Stimulated activated CD4-positive, alpha-beta T cell treated with anti-CD3 and anti-CD28 coated beads, Interleukin-4, amount 100 ng/mL, for 1 hour (primary cell): ENCODE measurements at places on chromosomes 5 and 9.
A peak's percentile ranks its signal among the peaks of the same experiment; 100 is the strongest.

GRCh38 chr9:77488439-77489126 lies 159.5 kb downstream of the GNA14 start:
- no peak for DNase-seq

DNA sequence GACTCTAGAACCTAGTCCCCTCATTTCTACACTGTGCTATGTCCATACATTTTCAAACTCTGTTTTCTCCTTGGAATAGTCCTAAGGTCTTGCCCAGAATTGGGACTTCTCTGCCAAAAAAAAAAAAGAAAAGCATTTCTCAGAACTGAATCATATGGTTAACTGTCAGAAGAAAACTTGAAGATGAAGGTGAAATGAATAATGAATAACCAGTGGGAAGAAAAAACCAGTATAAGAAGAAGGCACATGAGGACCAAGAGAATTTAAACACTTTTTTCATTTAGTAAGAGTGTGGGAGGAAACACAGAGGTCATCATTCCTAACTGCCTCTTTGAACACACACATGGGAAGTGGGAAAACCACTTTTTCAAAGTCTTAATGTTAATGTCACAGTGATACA lies 197.7 kb downstream of the PRELID2 start:
- DNase-seq: no peak

- no peak for DNase-seq
These were observed 10.3 kb downstream of the SEMA6A start for GRCh38 chr5:116564312-116564711.

GRCh38 chr5:156589946-156590216 lies 260.2 kb upstream of the PPP1R2B start:
- DNase-seq: no peak

DNA sequence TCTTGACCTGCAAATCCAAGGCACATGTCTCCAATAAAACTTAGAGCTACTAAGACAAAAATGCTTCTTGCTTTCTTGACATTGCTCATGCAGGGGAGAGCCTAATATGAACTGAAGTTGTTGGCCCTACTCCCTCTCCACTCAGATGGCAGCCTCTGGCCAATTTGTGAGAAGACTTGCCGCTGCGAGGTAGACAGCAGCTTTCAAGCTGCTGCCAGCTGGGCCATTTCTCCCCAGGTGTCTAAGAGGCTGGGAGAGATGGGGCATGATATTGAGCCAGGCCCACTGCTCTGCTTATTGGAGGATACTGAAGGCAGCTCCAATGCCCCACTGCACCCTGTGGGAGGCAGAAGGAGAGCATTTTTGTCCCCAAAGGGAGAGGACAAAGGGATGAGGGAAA lies 380.5 kb downstream of the RASEF start:
- DNase-seq: no peak

GRCh38 chr5:161190086-161190485 lies 338.1 kb upstream of the ATP10B start:
- DNase-seq: no peak

DNA sequence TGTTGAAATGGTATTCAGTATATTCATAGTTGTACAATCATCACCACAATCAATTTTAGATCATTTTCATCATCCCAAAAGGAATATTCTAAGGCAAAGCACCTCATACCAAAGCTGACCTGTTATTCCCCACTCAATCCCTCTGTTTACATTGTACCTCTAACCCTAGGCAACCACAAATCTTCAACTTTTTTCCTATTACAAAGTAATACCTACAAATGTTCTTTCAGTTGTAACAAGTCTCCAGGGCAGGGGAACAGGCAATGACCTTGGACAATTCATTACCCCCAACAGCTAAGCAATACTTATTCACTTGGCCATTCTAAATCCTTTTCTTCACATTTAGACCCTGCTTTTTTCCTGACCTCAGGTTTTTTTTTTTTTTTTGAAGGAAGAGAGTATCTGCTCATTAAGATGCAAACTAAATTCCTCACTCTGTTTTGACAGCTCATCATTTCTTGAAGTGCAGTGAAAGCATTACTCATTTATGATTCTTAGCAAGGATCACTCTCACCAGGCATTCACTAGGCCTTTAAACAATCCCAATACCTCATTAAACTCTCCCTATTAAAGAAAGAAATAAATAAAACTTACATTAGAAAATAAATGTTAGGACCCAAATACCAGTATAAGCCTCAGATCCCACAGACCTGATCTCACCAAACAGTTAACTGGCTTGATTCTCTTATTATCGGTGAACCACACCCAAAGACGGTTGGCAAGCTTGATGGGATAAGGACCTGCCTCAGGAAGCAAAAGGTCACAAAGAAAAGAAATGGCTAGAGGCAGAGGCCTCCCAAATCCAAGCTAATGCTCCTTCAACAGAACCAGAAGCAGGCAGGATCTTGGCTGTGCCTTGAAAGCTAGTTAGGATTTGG lies 15.3 kb downstream of the MTMR12 start:
- DNase-seq: no peak

GRCh38 chr5:172177176-172177575 lies 10.8 kb downstream of the STK10 start:
- no peak for DNase-seq

- no peak for DNase-seq
These were observed 471.6 kb downstream of the MED10 start for GRCh38 chr5:5906778-5907177.

- no peak for DNase-seq
These were observed 10.8 kb downstream of the FIBCD1 start for GRCh38 chr9:130927995-130928900.

- no peak for DNase-seq
These were observed 8.8 kb downstream of the CSNK1G3 start for GRCh38 chr5:123520677-123521247.

- DNase-seq: no peak
These were observed 260.6 kb upstream of the ZNF462 start for GRCh38 chr9:106602344-106602743.

GRCh38 chr9:27194401-27195091 lies 85.5 kb downstream of the TEK start:
- no peak for DNase-seq

GRCh38 chr5:155343468-155343867 lies 329.9 kb downstream of the KIF4B start:
- no peak for DNase-seq

- no peak for DNase-seq
These were observed 106.0 kb downstream of the FRMD3 start for GRCh38 chr9:83432104-83432627.

- DNase-seq: peak; percentile 75
These were observed at the start of gene NR4A3 for GRCh38 chr9:99821396-99822108. TSS of gene NR4A3 (plus strand) at chr9:99821885. CDS start at chr9:99828043, 6,158 bp downstream.

DNA sequence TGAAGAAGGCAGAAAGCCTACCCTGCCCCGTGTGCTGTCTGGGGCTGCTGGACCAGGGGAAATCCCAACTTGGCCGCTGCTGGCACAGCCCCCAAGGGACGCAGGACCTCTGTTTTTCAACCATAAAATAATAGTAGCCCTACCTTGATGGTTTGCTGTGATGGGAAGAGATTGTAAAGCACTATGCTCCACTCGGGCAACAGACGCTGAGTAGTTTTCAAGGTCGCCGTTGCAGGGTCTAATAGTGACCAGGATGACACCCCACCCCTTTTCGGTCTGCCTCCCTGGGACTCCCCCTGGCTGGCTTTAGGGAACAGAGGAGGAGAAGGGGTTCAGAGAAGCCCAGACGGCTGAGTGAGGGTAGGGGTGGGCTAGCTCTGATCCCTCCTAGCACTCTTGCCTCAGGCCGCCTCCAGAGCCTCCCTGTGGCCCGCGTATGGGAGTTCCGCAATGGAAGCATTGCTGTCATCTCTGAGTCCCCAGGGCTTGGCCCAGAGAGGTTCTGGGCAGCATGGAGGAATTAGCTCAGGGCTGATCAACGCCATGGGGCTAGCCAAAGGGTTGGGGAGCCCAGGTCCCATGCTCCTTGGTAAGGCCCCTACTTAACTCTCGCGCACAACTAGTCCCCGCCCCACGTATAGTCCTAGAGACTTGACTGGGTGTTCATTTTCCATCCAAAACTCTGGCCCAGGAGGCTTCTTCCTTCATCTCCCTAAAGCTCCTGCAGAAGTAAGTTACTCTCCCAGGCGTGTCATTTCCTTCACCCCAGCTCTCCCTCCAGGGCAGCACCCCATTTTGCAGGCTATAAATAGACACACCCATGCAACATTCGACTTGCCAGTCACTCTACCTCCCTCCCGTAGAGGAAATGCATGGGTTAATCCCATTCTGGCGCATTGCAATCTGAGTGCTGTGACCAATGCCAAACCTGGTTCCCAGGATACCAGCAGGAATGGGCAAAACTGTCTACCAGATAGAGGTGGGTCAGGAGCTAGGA lies 1.1 kb upstream of the IRF1 start:
- DNase-seq: no peak

DNA sequence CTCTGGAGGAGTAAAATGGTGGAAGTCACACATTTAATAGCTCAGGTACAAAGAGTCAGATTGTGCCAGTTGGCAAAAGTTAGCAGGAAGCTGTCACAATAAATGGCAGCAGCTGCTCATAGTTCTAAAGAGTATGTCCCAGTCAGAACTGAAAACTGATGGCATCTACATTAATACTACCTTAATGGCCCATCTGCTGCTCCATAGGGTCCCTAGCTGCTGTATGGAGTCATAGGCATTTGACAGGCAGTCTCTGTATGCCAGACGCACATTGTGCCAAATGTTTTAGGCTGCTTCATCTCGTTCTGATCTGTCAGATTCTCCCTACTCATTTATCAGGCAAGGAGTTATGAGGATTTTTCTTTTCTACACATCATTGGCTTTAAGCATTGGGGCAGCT lies 515.8 kb upstream of the ARRDC3 start:
- no peak for DNase-seq

DNA sequence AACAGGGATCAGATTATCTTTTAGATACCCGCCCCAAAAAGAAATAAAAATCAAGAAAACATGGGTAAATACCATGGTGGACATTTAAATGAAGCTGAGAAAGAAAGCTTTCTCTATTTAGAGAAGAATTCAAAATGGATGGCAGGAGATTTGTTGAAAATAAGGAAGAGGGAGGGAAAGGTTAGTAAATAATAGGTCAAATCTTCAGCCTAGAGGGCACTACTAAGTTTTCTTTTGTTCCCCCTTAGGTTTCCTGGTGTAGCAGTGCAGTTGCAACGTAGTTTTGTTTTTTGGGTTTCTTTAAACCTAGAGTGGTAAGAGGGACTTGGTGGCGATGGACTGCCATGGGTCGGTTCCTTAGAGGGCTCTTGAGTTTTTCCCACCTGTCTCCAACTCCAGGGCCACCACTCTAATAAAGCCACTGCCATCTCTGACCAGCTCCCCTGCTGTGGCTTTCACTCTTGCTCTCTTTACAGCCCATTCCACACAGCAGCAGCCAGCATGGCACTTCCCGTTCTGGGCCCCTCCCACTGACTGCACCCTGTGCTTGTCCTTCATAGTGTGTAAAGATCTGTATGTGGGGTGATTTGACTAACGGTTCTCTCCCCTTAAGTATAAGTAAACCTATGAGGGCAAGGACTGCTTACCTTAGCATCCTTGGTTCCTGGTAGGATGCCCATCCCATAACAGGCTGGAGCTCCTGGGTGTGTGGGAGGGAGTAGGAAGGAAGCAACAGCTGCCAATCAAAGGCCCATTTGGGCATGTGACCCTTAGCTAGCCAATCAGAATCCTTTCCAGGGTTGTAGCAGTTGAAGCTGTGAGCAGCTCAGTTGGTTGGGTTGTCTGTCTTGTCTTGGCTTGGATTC lies 118.3 kb downstream of the SLC1A3 start:
- peak; percentile 19 for DNase-seq

DNA sequence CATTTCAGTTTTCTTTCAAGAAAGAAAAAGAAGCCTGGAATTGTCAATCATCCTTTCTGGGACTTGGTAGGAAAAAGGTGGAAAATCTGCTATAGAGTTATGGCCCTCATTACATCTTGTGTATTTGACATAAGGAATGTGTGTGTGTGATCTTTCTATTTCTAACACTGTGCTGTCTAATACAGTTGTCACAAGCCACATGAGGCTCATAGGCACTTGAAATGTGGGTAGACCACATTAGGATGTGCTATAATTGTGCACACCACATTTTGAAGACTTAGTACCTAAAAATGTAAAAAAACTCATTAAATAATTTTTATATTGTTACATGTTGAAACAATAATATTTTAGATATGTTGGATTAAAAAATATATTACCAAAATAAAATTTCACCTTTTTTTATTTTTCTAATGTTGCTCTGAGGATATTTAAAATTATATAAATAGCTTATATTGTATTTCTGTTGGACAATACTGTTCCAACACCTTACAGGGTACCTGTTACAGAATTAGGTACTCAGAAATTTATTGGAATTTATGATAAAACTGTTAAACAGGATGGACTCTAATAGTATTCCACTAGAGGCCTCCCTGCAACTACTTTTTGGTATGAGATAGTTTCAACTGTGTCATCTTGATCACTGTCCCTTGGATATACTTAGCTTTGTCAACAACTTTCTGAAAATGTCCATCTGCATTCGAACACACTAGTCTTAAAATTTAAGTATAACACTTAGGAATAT lies 18.4 kb downstream of the MSANTD3 start:
- no peak for DNase-seq

GRCh38 chr9:133742251-133742650 lies 4.1 kb upstream of the SARDH start:
- no peak for DNase-seq

DNA sequence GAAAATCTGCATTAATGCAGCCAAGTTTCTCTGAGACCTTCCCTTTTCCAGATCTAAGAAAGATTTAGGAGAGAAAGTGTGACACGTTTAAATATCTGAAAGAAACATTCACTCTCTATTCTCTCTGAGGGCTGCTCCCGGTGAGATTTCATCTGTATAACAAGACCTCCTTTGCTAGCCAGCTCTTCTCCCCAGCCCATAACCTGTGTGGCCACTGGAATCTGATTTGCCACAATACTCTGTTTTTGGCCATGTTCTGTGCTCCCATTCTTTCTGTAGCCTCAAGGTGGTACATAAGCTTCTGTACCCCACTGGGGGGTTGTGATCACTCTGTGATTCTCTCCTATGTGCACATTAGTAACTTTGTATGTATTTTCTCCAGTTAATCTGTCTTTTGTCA lies 291.0 kb upstream of the SEMA6A start:
- DNase-seq: no peak

GRCh38 chr9:78614892-78615291 lies 318.0 kb downstream of the PSAT1 start:
- DNase-seq: no peak

DNA sequence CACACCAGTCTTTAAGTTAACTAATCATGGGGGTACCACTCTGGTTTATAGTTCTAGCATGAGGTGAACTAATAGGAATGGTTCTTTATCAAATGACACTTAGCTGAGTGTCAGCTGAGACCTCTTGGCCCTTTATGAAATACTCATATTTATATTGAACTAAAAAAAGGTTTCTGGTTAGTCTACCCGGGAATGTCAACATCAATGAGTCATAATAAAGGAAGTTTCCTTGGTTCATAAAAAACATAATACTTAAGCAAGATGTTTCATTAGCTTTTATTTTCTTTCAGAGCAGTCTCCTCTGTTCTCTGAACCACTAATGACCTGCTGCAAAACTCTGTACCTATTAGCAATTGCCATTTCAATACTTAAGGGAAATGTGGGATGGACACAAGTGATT lies 13.7 kb downstream of the DAB2 start:
- no peak for DNase-seq

GRCh38 chr5:148457183-148457620 lies 73.4 kb downstream of the FBXO38 start:
- no peak for DNase-seq

GRCh38 chr5:53327811-53328334 lies 152.6 kb upstream of the FST start:
- no peak for DNase-seq

- no peak for DNase-seq
These were observed 667.2 kb downstream of the TLE1 start for GRCh38 chr9:81022177-81022576.

GRCh38 chr5:158513490-158514318 lies 586.0 kb downstream of the EBF1 start:
- DNase-seq: no peak

- DNase-seq: no peak
These were observed 123.4 kb downstream of the MVB12B start for GRCh38 chr9:126449725-126450667.
